ENCODE measurements at places on chromosomes 1 and 21. TPM values are rescaled to one million over a fixed set of nuclear protein-coding genes. Genes with fewer than 3 reads are reported as not detected.

ATP1A4 gene
- 0.13 TPM for polyA plus RNA-seq

GIPC2 gene
- polyA plus RNA-seq, result 3.0 TPM

FCGR2B gene
- 2.6 TPM for polyA plus RNA-seq

PCAT6 gene
- 1.8 TPM for polyA plus RNA-seq

BSND gene
- 0.02 TPM for polyA plus RNA-seq

SDC3 gene
- polyA plus RNA-seq, result 29.0 TPM

OR2L5 gene
- not detected for polyA plus RNA-seq

LRRC71 gene
- 0.16 TPM for polyA plus RNA-seq

GABPB2 gene
- 3.0 TPM for polyA plus RNA-seq

CR1L gene
- polyA plus RNA-seq, result not detected

CXADR gene
- polyA plus RNA-seq, result 5.7 TPM

NKAIN1 gene
- 0.15 TPM for polyA plus RNA-seq

FMO3 gene
- 3.4 TPM for polyA plus RNA-seq

SLC1A7 gene
- polyA plus RNA-seq, result 0.03 TPM

LCE1B gene
- polyA plus RNA-seq, result not detected

UMODL1 gene
- not detected for polyA plus RNA-seq

HS2ST1 gene
- polyA plus RNA-seq, result 4.6 TPM

CASZ1 gene
- polyA plus RNA-seq, result 3.4 TPM

LCE3E gene
- polyA plus RNA-seq, result not detected

FCER1G gene
- polyA plus RNA-seq, result 258 TPM

DIPK1A gene
- 2.7 TPM for polyA plus RNA-seq

ADGRB2 gene
- polyA plus RNA-seq, result 5.0 TPM

NGF gene
- 14.7 TPM for polyA plus RNA-seq

CACNA1S gene
- polyA plus RNA-seq, result not detected

TLCD4 gene
- polyA plus RNA-seq, result 2.7 TPM

NBPF10 gene
- polyA plus RNA-seq, result 1.5 TPM

ZNF695 gene
- polyA plus RNA-seq, result 0.12 TPM

COA6 gene
- 37.9 TPM for polyA plus RNA-seq

SPATA45 gene
- not detected for polyA plus RNA-seq

SPATC1L gene
- polyA plus RNA-seq, result 10.0 TPM

MARK1 gene
- polyA plus RNA-seq, result 3.8 TPM

SHC1 gene
- 49.1 TPM for polyA plus RNA-seq

GCLM gene
- 3.7 TPM for polyA plus RNA-seq

ATP5PF gene
- polyA plus RNA-seq, result 150 TPM

OR10J5 gene
- polyA plus RNA-seq, result not detected

PTPRC gene
- polyA plus RNA-seq, result 23.8 TPM

INSRR gene
- polyA plus RNA-seq, result 0.39 TPM

RNF2 gene
- 7.5 TPM for polyA plus RNA-seq

LINGO4 gene
- polyA plus RNA-seq, result not detected

NBPF6 gene
- not detected for polyA plus RNA-seq
